ENCODE measurements at places on chromosomes 13 and 19.

- no peak for DNase-seq
Observed at GRCh38 chr13:45439781-45440462, 21.7 kb upstream of the SLC25A30 start.

DNA sequence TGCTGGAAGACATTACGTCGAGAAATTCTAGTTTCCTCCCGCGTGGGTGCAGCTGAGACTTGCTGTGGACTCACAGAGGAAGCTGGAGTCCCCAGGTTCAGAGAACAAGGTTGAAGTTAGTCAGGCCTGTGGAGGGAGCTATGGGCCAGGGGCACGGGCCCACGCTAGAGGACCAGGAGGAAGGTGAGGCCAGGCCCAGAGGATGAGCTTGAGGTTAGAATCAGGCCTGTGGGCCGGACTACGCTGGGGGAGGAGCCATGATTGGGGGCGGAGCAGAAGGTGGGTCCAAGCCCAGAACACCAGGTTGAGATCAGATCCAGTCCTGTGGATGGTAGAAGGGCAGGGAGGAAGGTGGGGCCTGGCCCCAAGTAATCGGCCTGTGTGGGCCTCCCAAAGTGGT is 32.6 kb downstream of the ZNF846 start:
- DNase-seq = no peak

GRCh38 chr19:12796146-12797071 is 5.1 kb downstream of the JUNB start:
- no peak for DNase-seq

DNA sequence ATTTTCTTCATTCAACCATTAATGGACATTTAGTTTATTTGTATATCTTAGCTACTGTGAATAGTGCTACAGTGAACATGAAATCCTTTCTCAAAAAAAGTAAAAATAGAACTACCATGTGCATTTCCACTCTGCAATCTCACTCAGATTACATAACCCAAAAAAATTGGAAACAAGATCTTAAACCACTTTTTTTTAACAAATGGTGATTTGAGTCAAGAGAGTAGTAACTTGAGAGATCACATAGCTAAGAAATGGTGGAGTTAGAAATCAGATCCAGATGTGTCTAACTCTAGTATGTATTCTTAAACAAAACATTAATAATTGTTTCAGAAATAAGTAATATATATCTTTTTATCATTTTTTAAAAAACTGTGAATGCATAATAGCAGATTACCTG is 318.3 kb upstream of the SGCG start:
- no peak for DNase-seq

DNA sequence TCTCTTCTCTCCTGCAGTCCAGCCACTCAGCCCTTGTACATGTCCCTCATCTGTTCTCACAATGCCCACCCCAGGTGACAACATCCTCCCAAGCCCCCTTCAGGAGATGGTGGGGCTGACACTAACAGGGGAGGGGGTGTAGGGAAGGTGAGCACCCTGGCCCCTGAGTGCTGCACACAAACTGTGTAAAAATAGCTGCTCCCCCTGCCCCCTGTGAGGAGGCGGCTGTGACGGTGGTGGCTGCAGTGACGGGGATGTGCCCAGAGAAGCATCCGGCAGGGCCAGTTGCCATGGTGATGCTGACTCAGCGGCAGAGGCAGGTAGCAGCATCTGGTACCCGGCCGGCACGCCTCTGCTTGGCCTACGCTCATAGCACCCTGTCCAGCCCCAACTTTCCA is 13.0 kb upstream of the JUND start:
- no peak for DNase-seq

DNA sequence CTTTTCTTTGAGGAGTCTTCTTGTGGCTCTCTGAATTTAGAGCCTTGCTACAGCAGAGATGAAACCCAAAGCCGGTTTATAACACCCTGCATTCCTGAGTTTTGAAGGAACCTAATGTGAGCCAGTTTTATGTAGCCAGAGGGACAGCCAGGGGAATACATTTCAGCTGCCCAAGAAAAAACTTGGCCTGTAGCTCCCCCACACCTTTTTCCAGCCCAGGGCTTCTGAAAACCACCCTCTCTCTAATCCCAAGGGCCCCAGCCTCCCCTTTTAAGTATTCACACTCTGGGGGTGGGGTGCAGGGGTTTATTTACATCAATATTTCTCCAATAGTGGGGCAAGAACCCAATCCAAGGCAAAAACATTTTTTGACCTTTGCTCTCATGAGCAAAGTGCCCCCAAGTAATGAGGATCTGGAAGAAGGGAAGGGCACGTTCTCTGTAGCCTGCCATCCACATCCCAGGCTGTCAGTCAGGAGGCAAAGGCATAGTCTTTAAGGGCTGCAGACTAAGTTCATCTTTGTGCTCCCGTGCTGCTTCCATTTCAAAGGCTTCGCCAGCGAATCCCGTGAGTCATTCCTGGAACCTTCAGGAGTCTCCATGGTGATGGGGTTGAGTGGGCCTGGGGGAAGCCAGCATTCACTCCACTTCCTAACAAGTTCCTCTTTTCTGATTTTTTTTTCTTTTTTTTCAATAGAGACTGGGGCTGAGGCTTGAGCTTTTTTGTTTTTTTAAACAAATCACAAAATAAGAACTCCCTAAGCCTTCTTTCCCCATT is 33.2 kb upstream of the MEDAG start:
- peak; percentile 69 for DNase-seq
